NCI-H2081 treated with DMSO at 0.1 percent for 48 hours (cell line): ENCODE measurements at places on chromosomes 3 and 15.

DNA sequence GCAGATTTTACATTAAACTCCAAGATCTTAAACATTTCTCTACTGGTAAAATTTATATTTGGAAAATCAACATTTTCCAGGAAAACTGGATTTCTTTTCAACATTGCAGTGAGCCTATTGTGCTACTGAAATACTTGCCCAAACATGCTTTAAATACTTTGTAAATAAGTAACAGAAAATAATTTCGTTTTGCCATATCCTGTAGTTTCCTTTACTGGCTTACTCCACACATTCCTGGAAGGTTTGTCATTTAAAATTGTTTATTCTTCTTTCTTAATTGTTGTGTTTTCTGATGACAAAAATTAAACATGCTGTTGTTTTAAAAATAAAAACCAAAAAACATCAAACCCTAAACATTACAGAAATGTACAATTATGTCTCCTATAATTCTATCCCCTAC lies 22.0 kb downstream of the ACAD11 start:
- DNase-seq = no peak

DNA sequence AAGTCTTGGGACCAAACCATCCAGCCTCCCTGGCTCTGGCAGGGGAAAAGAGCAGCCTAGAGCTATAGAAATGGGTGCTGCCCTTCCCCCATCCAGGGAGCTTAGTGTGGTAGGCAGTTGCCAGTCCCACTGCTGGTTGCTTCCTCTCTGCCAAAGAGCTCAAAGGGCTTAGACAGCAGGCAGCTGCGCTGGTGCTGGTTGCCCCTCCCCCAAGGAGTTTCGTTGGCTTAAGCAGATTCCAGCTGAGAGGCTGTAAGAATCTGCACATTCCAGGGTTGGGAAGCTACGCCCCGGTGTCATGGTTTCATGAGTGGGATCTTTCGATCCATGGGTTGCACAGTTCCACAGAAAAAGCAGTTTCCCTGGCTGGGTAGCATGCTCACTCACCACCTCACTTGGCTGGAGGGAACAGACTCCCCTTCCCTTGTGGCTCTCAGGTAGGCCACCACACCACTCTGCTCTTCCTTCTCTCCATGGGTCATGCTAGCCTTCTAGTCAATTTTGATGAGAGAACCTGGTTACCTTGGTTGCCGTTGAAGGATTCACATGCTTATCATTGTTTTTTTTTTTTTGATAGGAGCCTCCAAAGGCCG lies 195.1 kb downstream of the EPHA6 start:
- DNase-seq = no peak

DNA sequence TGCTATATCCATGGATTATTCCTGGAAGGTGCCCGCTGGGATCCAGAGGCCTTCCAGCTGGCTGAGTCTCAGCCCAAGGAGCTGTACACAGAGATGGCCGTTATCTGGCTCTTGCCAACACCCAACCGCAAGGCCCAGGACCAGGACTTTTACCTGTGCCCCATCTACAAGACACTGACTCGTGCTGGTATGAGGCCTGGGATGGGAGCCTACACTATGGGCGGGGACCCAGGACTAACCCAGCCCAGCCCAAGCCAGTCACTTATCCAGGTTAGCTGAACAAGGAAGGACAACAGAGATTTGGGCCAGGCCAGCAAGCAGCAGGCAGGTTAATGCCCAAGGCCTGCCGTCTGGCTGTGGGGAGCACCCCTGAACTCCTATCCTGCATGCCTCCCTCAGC lies 45.3 kb downstream of the SEMA3G start:
- no peak for DNase-seq

DNA sequence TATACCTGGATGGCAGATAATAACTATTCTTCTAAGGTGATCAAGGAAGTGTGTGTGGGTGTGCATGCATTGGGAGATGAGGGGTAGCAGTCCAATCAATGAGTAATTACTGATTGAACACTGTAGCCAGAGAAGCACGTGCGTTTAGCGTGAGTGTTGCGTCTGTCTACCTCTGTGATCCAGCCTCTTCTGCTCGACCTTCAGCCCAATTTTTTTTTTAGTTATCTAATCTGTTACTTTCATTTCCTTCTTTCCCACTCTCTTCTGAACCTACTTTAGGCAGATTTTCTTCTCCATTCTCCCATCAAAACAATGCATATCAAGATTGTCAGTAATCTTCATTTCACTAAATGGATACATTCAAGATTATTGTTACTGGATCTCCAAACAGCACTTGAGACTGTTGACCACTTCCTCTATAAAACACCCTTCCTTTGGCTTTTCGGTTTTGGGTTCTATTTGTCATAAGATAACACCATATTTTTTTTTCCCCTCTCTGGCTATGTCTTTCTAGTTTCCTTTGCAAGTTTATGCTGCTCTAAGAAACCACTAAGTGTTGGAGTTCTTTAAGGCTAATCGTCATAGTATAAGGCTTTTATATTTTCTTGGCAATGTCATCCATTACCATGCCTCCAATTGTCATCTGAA lies 41.0 kb downstream of the MCTP2 start:
- no peak for DNase-seq

DNA sequence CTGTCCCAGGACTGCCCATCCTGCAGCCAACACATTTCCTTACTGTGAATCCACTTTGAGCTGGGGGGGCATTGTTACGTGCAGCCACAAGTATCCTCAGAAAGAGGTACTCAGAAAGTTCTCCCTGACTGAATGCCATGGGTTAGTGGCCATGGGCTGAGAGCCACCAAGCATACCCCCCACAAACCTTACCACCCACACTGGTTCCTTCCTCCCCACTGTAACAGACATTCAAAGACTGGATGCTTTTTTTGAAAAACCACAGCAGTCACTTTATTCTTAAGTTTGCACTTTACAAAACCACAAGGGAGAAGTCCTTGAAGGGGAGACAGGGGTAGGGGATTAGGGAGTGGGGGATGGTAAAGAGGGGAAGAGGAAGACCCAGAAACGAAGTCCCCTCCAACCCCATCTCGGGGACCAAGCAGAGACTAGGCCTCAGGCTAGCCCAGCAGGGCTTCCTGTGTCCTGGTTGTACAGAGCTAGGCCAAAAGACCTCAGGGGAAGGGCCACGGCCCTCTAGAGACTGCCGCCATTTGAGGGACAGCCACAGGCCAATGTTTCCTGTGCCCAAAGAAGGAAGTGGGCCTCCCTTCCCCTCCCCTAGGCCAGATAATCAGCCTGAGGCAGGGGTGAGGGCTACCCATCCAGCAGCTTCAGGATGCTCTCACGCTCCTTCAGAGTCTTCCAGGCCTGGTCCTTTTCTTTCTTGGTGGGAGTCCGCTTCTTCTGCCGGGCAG lies 10.1 kb upstream of the CAMK1 start:
- DNase-seq = no peak

GRCh38 chr3:153069598-153070510 lies 92.2 kb upstream of the RAP2B start:
- no peak for DNase-seq

- no peak for DNase-seq
Observed at GRCh38 chr15:67241132-67241855, 13.2 kb downstream of the AAGAB start.

- no peak for DNase-seq
Observed at GRCh38 chr15:64763021-64763420, 12.4 kb downstream of the RBPMS2 start.

GRCh38 chr3:87329065-87329464 lies 52.7 kb upstream of the POU1F1 start:
- DNase-seq = no peak

- no peak for DNase-seq
Observed at GRCh38 chr3:21509731-21510470, 241.1 kb downstream of the ZNF385D start.

- DNase-seq = no peak
Observed at GRCh38 chr15:47736143-47736786, 19.0 kb downstream of the SEMA6D start.

- DNase-seq = no peak
Observed at GRCh38 chr15:88604381-88605188, 16.6 kb upstream of the AEN start.

DNA sequence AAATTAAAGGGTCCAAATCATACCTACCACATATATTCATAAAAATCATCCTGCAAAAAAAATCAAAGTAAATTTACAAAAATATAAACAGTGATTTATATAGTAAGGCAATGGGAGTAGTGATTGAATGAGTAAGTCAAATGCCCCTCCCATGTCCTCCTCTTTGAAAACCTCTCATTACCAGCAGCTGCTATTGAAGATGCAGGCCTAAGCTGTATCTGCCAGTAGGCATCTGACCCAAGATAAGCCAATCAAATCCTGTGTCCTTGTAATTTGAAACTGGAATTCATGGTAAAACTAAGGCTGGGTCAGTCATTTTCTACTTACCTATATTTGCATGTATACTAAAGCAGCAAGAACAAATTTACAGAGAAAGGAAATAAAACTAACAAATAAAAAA lies 60.4 kb upstream of the POU1F1 start:
- DNase-seq = no peak

GRCh38 chr15:41691471-41691870 lies 31.3 kb downstream of the MGA start:
- no peak for DNase-seq

GRCh38 chr15:58336161-58336560 lies 95.6 kb upstream of the LIPC start:
- DNase-seq = no peak

DNA sequence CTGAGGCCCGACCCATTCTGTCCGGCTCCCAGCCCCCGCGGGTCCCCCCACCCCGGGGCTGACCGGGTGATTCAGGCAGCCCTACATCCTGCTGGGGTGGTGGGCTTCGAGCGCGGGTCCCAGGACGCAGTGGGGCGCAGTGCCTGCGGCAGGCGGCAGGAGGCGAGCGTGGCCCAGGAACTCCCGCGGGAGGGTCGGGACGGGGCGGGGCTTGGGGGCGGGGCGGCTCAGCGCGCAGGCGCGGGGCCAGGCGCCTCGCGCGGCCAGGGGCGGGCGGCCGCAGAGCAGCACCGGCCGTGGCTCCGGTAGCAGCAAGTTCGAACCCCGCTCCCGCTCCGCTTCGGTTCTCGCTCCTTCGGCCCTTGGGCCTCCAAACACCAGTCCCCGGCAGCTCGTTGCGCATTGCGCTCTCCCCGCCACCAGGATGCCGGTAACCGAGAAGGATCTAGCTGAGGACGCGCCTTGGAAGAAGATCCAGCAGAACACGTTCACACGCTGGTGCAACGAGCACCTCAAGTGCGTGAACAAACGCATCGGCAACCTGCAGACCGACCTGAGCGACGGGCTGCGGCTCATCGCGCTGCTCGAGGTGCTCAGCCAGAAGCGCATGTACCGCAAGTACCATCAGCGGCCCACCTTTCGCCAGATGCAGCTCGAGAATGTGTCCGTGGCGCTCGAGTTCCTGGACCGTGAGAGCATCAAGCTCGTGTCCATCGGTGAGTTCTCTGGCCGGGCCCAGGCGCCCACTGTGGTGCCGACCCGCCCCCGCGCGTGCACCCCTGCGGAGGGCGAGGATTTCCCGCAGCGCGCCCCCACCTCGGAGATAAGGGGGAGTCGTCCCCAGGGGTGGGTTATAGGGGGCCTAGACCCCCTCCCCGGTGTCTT lies at the start of gene FLNB:
Gene FLNB, plus strand, starts transcription at position 282 of the 885 bp plus-strand sequence. Its CDS starts 143 bp downstream, at position 425.
- no peak for DNase-seq

- DNase-seq = no peak
Observed at GRCh38 chr15:38549222-38549621, 15.4 kb downstream of the RASGRP1 start.

GRCh38 chr3:143657391-143657790 lies 190.9 kb downstream of the SLC9A9 start:
- DNase-seq = no peak

DNA sequence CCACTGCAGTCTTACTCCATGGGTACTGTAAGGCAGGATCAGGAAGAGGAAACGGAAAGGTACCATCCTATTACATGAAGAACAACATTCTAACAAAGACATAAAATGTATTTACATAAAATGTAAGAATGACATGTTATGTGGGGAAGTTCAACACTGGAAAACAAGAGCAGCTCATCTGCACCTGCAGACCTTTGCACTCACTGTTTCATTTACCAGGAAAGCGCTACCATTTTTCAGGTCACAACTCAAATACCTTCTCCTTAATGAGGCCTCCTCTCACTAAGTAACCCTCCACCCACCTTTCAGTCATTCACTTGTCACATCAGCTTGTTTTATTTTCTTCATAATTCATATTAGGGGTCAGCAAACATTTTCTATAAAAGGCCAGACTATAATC lies 2.6 kb downstream of the TMCC1 start:
- DNase-seq = no peak

- no peak for DNase-seq
Observed at GRCh38 chr3:61780455-61781228, 219.3 kb downstream of the PTPRG start.

DNA sequence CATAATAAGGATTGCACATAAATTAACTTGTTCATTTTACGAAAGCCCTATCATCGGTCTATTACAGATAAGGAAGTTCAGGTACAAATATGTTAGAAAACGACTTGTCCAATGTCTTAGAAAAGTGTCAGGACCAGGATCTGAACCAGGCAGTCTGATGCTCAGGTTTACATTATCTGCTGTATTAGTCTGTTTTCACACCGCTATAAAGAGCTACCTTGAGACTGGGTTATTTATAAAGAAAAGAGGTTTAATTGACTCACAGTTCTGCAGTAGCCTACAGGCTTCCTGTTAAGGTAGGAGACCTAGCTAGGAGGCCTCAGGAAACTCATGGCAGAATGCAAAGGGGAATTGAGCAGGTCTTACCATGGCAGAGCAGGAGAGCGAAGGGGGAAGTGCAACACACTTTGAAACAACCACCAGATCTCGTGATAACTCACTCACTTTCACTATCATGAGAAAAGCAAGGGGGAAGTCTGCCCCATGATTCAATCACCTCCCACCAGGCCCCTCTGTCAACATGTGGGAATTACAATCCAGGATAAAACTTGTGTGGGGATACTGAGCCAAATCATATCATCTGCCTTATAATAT lies 45.8 kb upstream of the GOLIM4 start:
- no peak for DNase-seq

GRCh38 chr15:55179141-55179540 lies 17.6 kb downstream of the RSL24D1 start:
- no peak for DNase-seq

GRCh38 chr15:85488997-85489396 lies 108.6 kb downstream of the AKAP13 start:
- no peak for DNase-seq

DNA sequence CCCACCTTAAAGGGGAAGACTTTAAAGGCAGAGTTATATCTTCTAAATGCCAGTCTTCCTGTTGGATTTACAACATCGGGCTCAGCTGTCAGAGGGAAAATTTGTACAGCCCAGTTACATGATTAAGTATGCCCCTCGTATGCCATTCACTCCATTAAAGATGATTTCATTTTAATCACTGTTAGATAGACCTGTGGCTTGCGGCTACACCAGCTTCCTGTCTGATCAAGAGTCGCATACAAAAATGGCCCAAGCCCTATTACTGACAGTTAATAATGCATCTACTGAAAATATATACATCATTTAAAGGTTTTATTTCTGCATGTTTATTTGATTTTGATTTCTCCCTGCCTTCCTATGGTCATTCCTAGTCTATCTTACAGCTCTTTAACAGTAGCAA lies 7.1 kb downstream of the EIF4E3 start:
- DNase-seq = no peak

GRCh38 chr3:31439890-31440750 lies 92.6 kb upstream of the STT3B start:
- DNase-seq = no peak
